NCI-H1417 (cell line): ENCODE measurements at places on chromosomes 2 and 18.

- DNase-seq: no peak
Measured at GRCh38 chr18:79949697-79950487, 1.6 kb downstream of the SLC66A2 start.

GRCh38 chr2:120647487-120647886 lies 88.2 kb upstream of the GLI2 start:
- no peak for DNase-seq

- DNase-seq: peak; percentile 90
Measured at GRCh38 chr18:76686737-76687231, 135.6 kb upstream of the ZNF236 start.

DNA sequence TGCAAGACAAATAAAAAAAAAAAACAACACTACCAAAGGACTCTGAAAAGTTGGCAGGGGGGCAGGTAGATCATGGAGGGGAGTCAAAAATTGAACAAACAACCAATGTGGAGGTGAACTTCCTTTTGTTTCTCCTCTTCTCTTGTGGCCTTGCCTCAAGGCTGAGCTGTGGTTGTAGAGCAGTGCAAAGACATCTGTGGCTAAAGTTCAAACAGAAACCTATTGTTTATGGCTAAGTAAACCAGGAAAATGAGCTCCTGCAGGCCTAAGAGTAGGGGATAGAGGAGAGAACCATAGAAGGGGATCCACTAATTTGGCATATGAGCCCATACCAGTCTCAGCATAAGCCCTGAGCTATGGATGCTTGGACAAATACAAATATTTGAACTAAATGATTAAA lies 40.2 kb upstream of the EGR4 start:
- DNase-seq: peak; percentile 19

DNA sequence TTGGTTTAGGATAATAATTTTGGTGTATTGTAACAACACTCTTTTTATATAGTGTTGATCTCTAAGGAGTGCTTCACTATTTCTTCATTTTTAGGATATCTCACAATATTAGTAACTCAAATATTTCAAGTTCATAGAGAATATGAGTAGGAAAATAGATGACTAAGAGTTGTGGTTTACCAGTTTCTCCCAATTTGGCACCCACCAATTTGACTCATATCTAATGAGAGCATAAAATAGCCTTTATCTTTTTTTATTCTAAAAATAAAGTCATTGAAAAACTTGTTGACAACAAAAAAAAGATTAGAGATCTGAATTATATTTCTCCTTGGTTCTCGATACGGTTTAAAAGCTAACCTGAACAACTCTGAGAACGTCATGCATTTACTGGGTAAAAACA lies 204.0 kb downstream of the PARD3B start:
- no peak for DNase-seq

DNA sequence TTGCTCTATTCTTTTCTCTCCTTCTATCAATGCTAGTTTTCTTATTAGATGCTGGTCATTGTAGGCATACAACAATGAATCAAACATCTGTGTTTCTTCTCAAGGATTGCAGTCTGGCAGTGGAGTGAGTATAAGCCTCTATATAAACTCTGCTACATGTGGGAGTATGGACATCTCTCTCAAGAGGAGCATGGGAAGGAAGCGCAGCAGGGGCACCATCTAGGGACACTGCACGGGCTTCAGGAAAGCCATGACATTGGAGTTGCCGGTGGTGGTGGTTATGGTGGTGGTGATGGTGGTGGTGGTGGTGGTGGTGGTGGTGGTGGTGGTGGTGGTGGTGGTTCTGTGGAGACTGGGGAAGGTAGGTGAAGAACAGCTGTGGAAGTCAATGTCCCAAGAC lies 462.6 kb downstream of the RNF144A start:
- DNase-seq: no peak
